Fibroblast of lung (primary cell): ENCODE measurements at places on chromosomes 11 and 22. TPM values are rescaled to one million over a fixed set of nuclear protein-coding genes. Genes with fewer than 3 reads are reported as not detected.

DNA sequence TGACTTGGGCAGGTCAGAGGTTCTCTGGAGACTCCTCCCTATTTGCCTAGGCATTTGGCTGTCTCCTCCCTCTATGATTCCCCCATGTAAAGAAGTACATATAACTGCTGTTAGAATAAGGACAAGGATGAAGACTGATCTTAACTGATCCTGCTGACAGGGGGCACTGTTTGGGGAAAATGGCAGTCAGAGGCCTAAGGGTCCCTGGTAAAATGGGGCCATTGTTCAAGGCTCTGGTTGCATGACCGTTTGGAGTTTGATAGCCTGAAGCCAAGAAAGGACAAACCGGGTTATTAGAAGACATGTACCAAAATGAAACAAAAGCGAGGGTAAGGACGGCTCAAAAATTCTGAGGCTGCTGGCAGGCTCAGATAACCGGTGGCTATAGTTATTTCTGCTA, 712.2 kb downstream of the NTM start:
- no peak for DNase-seq

DNA sequence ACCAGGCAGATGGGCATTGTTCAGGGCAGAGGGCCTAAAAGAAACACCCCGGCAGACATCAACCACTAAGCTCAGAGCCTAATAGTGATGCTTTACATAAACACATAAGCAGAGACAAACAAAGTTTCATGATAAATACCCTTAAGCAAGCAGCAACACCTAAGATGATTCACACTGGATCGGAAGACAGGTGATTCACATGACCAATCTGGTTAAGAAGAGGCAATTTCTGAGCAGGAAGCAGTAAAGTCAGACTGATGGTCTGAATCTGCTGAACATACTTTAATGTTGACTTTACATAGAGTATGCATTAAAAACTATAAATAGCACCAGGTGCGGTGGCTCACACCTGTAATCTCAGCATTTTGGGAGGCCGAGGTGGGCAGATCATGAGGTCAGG, 56.1 kb downstream of the SYN3 start:
- DNase-seq, result no peak

LINC01488 gene
- not detected in 2 replicates for total RNA-seq

DNA sequence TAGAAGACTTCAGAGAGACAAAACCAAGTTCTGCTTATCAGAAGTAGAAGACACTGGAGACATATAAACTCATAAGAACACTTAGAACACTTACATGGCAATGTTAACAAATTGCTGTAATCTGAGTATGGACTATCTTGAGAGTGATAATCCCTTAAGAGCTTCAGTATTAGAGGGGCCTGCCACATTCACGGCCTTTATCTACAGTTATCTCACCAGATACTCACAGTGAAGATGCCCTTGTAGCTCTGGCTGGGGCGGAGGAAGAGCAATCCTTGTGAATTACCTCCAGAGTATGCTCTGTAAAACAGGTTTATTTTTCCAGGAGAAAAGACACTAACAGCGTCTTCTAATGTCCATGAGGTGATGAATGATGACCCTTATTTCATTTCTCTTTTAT, 762.8 kb downstream of the FAM181B start:
- no peak for DNase-seq

DNA sequence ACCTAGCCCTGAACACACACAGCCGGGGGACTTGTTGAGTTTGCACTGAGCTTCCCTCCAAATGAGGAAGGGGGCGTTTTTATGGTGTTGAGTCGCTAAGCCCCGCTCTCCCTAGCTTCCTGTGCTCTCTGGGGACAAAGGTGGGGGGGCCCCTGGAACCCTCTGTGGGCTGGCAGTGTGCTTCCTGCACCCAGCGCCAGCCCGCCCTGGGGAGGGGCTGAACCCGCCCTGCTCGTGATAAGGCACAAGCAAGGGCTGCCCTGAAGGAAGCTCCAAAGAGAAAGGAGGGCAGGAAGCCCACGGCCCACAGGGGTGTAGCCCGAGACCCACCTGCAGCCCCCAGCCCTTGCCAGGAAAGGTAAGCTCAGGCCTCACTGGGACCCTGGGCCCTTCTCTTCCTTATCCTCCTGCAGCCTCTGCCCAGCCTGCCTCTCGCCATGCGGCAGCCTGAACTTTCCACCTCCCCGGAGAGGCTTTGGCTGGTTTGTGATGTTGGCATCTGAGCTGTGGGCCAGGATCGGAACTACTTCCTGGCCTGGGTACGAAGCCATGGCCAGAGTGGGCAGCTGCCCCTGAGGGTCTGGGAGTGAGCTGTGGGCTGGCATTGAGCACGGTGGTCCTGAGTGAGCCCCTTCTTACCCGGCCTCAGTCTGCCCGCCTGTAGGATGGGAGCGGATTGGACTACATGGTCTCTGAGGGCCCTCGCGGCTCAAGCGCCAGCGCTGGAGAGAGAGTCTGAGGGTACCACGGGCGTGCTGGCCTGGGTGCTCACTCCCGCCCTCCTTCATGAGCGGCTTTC, at the start of gene FERMT3:
FERMT3 (plus strand) TSS at position 265 of the 799 bp plus-strand sequence. CDS start 644 bp downstream, outside the sequence.
- DNase-seq, result no peak

DNA sequence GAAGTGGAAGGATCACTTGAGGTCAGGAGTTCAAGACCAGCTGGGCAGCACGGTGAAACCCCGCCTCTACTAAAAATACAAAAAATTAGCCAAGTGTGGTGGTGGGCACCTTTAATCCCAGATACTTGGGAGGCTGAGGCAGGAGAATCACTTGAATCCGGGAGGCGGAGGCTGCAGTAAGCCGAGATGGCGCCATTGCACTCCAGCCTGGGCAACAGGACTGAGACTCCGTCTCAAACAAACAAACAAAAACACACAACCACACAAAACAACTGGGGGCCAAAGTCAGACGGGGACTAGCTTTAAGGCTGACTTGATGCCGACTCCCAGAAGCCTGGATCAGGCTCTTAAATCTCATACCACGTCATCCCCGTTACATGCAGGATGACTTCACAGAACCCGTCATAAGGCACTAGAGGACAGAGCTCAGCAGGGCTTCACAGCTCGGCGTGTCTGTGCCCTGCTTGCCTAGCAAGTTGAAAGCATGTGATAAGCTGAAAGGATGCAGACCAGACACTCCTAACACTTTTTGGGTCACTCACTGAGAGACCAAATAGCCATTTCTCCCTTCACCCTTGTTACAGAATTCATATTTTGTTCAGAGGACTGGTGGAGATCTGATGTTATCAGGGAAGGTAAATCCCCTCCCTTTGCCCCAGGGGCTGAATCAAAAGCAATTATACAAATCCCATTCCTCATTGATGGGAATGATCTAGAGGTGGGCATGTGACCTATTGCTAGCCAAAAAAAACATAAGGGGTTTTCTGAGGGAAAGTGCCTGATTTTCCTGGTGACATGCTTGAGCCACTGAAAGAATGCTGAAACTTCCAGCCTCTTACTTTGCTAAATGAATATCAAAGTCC, 65.4 kb downstream of the GAB2 start:
- DNase-seq, result no peak

OR5A2 gene
- total RNA-seq, result not detected in 2 replicates

- peak; percentile 16 for DNase-seq
These were observed 34.0 kb downstream of the RTL6 start for GRCh38 chr22:44464000-44464399.

DNA sequence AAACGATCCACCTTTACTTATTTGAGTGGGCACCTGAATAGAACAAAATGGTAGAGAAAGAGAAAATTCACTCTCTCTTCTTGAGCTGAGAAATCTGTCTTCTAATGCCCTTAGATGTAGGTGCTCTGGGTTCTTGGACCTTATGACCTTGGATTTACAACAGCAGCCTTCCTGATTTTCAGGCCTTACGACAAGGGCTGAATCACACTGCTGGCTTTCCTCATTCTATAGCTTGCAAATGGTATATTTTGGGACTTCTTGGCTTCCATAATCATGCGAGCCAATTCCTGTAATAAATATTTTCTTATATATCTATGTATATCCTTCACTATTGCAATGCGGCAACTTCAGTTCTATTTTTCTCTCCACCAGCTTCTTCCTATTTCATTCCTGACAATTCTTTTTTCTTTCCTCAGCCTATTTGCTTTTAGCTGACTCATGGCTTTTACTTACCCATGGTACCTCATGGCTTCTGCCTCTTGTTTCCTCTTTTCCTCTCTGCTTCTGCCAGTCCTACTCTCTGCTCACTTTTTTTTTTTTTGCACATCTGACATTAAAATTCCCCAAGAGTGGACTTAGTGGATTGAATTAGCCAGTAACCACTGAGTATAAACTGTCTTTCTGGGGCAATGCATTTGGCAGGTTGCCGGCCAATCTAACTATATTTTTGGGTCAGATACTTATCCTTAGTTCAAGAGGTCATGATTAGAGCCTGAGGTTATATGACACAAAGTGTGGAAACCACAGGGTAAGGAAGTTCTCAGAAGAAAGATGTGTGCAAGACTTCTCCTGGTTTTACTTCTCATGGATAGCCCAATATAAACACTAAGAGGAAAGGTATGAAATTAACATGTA, 359.5 kb downstream of the TMEM135 start:
- DNase-seq, result no peak

- no peak for DNase-seq
These were observed 367.6 kb downstream of the ETS1 start for GRCh38 chr11:128219731-128220120.

- DNase-seq, result no peak
These were observed 14.9 kb upstream of the SOX10 start for GRCh38 chr22:37999236-37999635.

DNA sequence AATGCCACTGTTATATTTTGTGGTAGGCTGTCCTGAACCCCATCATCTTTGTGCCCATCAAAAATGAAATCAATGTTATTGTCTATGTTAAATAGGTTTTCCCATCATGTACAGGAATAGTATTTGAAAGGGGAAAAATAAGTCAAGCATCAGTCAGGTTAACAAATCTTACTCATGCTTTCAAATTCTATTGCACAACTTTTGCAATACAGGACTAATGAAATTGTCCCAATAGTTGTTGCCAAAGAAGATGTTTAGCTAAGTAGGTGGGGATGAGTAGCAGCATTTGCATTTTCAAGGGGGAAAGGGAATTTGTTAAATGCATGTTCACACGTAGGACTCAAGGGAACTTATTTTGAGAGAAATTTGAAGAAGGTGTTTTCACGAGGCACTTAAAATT, 962.1 kb downstream of the JRKL start:
- no peak for DNase-seq

- no peak for DNase-seq
These were observed 30.9 kb downstream of the LMO2 start for GRCh38 chr11:33860926-33861325.

DNA sequence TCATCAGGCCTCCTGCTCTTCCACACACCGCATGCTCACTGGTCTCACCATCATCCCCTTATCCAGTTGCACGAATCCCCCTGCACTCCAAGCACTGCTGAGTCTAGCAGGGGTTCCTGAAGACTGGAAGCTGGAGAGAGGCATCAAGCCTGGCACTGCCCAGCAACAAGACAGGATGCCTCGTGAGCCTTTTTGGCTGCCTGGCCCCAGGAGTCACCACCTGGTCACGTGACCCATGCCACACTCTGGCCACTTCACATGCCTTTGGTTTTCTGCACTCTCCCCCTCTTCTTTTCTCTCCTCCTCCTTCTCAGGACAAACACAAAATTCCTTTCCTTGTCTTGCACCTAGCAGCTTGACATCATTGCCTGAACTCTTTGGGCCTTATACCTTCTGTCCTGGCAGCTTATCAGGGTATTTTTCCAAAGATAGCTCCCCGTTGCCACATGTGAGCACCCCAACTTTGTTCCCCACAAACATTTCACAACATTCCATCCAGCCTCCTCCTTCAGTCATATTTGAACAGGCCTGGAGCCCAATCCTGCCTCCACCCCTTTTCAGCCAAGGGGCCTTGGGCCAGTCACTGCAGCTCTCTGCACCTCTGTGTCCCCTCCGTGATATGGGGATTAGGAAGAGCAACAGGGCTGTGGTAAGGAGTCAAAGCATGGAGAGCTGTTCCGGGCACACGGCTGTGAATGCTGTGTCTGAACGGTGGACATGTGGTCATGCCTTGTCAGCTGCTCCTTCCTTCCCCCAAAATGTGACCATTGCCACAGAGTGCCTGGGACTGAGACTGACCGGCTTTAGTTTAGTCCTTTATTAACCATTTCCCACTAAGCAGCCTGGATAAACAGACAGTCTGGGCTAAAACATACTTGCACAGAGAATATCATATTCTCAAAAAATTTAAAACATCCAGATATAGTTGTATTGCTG, 2.8 kb upstream of the PACSIN2 start:
- DNase-seq, result no peak

WNT11 gene
- total RNA-seq, result 0.33 and 0.51 TPM in 2 replicates

- DNase-seq, result no peak
These were observed 121.9 kb downstream of the FBXO7 start for GRCh38 chr22:32596471-32596870.

- DNase-seq, result no peak
These were observed 12.5 kb upstream of the MICALL1 start for GRCh38 chr22:37893583-37893983.

DNA sequence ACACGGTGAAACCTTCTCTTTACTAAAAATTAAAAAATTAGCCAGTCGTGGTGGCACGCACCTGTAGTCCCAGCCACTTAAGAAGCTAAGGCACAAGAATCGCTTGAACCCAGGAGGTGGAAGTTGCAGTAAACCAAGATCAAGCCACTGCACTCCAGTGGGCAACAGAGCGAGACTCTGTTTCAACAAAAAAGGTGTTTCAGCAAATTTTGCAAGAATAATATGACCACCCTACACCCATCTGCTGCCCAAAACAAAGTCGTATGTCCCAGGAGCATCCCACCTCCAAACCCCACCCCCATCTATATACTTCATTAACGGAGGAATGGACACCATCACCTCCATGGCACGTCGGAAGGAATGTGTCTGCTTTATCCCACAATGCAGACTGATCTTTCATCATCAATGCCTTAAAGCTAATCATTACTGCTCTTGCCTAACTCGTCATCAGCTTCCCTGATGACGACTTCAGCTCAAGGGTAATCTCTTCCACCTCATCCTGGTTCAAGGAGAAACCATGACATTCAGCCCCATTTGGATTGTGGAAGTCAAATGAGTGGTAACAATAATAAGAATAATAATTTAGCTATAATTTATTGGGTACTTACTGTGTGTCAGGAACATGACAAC, 34.1 kb downstream of the SCGB1A1 start:
- no peak for DNase-seq

DNA sequence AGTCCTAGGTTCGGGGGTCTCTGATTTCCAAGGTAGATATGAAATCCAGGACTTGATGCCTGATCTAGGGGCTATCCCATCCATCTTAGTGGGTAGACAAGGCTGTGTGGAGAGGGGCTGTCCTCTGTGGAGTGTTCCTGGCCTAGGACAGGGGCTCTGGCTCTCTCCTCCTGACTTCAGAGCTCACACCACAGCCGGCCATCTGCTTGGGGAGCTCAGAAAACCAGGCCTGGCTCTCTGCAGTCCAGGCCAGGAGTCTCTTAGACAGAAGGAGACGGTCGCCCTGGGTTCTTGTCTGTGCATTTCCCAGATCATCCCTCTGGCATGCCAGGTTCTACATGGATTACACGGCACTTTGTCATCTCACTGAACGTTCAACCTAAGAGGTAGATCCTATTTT, 17.9 kb downstream of the TUB start:
- no peak for DNase-seq

- DNase-seq, result no peak
These were observed 53.8 kb downstream of the BUD13 start for GRCh38 chr11:116718955-116719501.

CD59 gene
- total RNA-seq, result 209 and 380 TPM in 2 replicates

FXYD2 gene
- 0.33 and 0.51 TPM in 2 replicates for total RNA-seq

POTEH gene
- total RNA-seq, result not detected in 2 replicates

GRCh38 chr22:19181786-19182471, 3.4 kb upstream of the SLC25A1 start:
- no peak for DNase-seq

CFAP300 gene
- total RNA-seq, result 6.4 and 7.9 TPM in 2 replicates
